Thoracic aorta (tissue), 2 donors: ENCODE measurements at places on chromosomes 4 and X. TPM values are rescaled to one million over a fixed set of nuclear protein-coding genes. Genes with fewer than 3 reads are reported as not detected.
A peak's percentile ranks its signal among the peaks of the same experiment; 100 is the strongest.

NEIL3 gene
- total RNA-seq = not detected

BANK1 gene
- 1.1 TPM for total RNA-seq

RASL11B gene
- 5.4 TPM for total RNA-seq

SLC16A2 gene
- 7.9 TPM for total RNA-seq

ATRX gene
- total RNA-seq = 177 TPM

CSAG2 gene
- not detected for total RNA-seq

SYN1 gene
- total RNA-seq = 0.85 TPM

SGMS2 gene
- 231 TPM for total RNA-seq

CT55 gene
- total RNA-seq = not detected

IRF2 gene
- 35.3 TPM for total RNA-seq

EDA2R gene
- 8.5 TPM for total RNA-seq

PPP1R2C gene
- not detected for total RNA-seq

MXRA5 gene
- 0.14 TPM for total RNA-seq

- no peaks in the 10 kb centered on the region for H3K27me3 ChIP-seq
- no peaks in the 10 kb centered on the region for H3K36me3 ChIP-seq
- DNase-seq = no peak
- no peak overlapping the region for H3K27ac ChIP-seq
- no peaks in the 10 kb centered on the region for H3K4me1 ChIP-seq
- H3K4me3 ChIP-seq = no peak overlapping the region
Measured at GRCh38 chr4:67685532-67685859, 15.5 kb downstream of the UBA6 start.

DNA sequence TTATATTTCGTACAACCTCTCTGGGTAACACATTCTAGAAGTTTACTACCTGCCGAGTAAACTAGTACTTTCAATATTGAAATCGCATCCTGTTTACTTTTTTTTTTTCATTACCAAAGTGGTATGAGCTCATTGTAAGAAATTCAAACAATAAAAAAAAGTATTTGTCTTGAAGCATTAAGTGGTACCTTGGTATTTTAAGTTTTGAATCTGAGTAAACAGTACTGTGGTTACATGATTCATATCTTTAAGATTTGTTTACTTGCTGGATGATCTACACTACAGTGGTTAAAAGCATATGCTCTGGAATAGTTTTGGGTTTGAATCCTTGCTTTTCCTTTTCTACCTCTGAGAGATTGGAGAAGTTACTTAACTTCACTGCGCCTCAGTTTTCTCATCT lies 3.8 kb upstream of the MMGT1 start:
- H3K36me3 ChIP-seq = no peaks in the 10 kb centered on the region
- H3K4me1 ChIP-seq = peaks cover 2% of the 10 kb centered on the region
- no peak overlapping the region for H3K4me3 ChIP-seq
- no peak overlapping the region for H3K27ac ChIP-seq
- no peaks in the 10 kb centered on the region for H3K27me3 ChIP-seq

- H3K36me3 ChIP-seq = no peaks in the 10 kb centered on the region
- H3K27me3 ChIP-seq = no peaks in the 10 kb centered on the region
- no peaks in the 10 kb centered on the region for H3K4me1 ChIP-seq
Measured at GRCh38 chr4:25658777-25659176, 3.1 kb downstream of the SLC34A2 start.

DNA sequence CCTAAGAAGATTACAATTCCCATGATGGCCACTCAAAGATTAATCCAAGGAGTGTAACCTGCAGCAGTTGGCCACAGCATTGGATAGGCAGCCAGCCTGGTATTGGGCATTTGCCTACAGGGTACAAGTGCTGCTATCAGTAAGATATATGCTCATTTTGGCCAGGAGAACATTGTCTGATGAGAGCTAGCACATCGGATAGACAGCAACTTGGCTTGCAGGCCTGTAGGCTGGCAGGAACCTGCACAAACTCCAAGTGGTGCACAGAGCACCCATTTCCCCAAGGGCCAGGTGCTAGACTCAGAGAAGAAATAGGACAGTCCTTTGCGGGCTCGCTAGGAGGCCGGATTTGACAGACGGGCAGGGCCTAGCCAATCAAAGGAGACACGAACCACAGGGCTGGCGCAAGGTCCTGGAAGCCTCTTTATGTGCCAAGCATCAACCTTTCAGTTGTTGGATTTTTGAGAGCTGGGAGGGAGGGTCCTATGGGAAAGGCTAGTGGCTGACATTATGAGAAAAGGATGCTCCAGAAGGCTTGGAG lies 11.7 kb upstream of the AP1AR start:
- H3K4me1 ChIP-seq = no peaks in the 10 kb centered on the region
- no peak overlapping the region for H3K27ac ChIP-seq
- H3K27me3 ChIP-seq = no peaks in the 10 kb centered on the region
- no peak overlapping the region for H3K4me3 ChIP-seq
- no peak for DNase-seq
- H3K36me3 ChIP-seq = no peaks in the 10 kb centered on the region

- H3K4me1 ChIP-seq = no peaks in the 10 kb centered on the region
- no peak overlapping the region for H3K4me3 ChIP-seq
- no peaks in the 10 kb centered on the region for H3K36me3 ChIP-seq
Measured at GRCh38 chr4:153183146-153183545, 21.1 kb upstream of the TRIM2 start.

- no peak for DNase-seq
- H3K27ac ChIP-seq = no peak overlapping the region
- no peaks in the 10 kb centered on the region for H3K27me3 ChIP-seq
- no peak overlapping the region for H3K4me3 ChIP-seq
- H3K36me3 ChIP-seq = no peaks in the 10 kb centered on the region
Measured at GRCh38 chr4:5213087-5213595, 161.9 kb downstream of the STK32B start.

- H3K36me3 ChIP-seq = no peaks in the 10 kb centered on the region
- no peak for DNase-seq
- H3K4me3 ChIP-seq = no peak overlapping the region
- H3K4me1 ChIP-seq = no peaks in the 10 kb centered on the region
- H3K27ac ChIP-seq = no peak overlapping the region
Measured at GRCh38 chr4:188942606-188943005, 803.4 kb downstream of the TRIML1 start.

DNA sequence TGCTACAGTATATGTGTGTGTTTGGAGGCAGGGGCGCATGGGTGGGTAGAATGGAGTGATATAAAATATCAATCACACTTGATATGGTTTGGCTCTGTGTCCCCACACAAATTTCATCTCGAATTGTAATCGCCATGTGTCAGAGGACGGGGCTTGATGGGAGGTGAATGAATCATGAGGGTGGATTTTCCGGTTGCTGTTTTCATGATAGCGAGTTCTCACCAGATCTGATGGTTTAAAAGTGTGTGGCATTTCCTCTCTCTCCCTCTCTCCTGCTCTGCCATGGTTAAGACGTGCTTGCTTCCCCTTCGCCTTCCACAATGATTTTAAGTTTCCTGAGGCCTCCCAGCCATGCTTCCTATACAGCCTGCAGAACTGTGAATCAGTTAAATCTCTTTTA lies 14.8 kb downstream of the SOWAHB start:
- H3K4me1 ChIP-seq = no peaks in the 10 kb centered on the region
- H3K36me3 ChIP-seq = no peaks in the 10 kb centered on the region
- no peaks in the 10 kb centered on the region for H3K27me3 ChIP-seq
- H3K4me3 ChIP-seq = no peak overlapping the region
- no peak for DNase-seq

GRCh38 chrX:139905051-139905450 lies 27.8 kb downstream of the ATP11C start:
- no peaks in the 10 kb centered on the region for H3K36me3 ChIP-seq
- no peak for DNase-seq
- no peak overlapping the region for H3K4me3 ChIP-seq
- no peak overlapping the region for H3K27ac ChIP-seq
- H3K4me1 ChIP-seq = no peaks in the 10 kb centered on the region

GRCh38 chrX:52217494-52218160 lies 32.9 kb downstream of the MAGED4 start:
- DNase-seq = no peak
- no peaks in the 10 kb centered on the region for H3K4me1 ChIP-seq
- no peaks in the 10 kb centered on the region for H3K27me3 ChIP-seq
- H3K36me3 ChIP-seq = no peaks in the 10 kb centered on the region

DNA sequence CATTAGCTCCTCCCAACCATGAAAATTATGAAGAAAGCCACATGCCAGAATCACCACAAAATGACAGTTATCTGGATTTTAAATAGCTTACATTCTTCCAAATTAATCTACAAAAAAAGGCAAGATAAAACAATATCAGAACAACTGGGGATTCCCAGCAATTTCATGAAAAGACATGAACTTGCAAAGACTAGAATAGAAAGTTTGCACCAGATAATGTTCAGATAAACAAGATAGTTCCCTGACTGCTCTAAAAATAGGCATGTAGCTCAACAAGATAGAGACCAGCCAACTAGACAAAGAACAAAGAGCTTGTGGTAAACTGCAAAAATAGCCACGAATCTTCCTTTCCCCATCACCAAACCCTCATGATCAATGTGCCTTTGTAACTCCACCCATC lies 30.3 kb upstream of the DDX53 start:
- no peak overlapping the region for H3K4me3 ChIP-seq
- no peaks in the 10 kb centered on the region for H3K4me1 ChIP-seq
- H3K27ac ChIP-seq = no peak overlapping the region
- no peak for DNase-seq

- H3K36me3 ChIP-seq = no peaks in the 10 kb centered on the region
- no peaks in the 10 kb centered on the region for H3K4me1 ChIP-seq
- DNase-seq = no peak
- no peak overlapping the region for H3K4me3 ChIP-seq
Measured at GRCh38 chrX:47843363-47843762, 6.7 kb downstream of the ZNF81 start.

DNA sequence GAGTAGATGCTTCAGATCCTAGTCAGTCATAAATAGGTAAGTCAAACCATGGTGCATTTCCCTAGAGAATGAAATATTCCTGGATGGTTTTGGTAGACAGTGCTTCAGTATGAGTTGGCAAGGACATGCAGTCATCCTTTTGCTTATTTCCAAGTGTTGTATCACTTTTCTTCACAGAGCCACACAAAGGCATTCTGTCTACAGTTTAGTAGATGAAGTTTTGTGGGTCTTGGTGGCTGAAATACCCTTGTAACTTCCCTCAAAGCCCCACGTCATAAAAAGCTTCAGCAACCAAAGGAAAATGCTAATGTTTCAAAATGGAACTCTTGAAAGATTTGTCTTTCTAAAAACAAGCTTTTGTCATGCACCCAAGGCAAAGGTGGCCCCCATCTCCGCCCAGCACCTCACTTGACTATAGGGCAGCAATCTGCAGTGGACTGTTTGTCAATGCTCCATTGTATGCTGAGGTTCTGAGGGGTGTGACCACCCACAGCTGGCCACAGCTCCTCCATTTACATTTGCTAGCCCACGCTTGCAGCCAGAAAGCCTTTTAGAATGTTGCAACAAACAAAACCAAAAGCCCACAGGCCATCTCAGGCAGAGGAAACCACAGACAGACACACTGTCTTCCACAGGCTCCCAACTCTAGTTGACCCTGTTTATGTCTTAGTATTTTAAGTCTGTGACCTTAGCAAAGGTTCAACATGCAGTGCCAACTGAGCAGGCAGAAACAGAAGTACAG lies 87.1 kb upstream of the FAM9C start:
- no peaks in the 10 kb centered on the region for H3K36me3 ChIP-seq
- H3K27ac ChIP-seq = no peak overlapping the region
- H3K4me3 ChIP-seq = no peak overlapping the region

DNA sequence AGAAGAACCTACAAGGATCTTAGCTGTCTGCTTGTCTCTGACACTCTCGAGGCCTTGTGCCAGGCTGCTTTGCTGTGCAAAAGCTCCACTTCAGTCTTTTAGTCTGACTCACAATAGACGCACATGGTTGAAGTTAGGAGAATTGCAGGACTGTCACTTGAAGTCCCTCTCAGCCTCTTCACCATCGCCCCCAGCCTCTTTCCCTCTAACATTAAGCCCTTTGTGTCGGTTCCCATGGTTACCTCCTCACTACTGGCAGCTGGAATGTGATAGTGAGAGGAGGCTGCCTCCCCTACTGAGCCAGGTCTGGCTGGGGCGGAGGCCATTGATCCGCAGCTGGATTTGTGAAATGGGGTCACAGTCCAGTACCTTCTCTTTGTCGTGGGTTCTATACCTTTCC lies 201.8 kb downstream of the SOWAHB start:
- H3K36me3 ChIP-seq = no peaks in the 10 kb centered on the region
- peak overlapping the region; percentile 25 for H3K27ac ChIP-seq
- no peak for DNase-seq
- H3K4me3 ChIP-seq = no peak overlapping the region
- no peaks in the 10 kb centered on the region for H3K27me3 ChIP-seq

GRCh38 chr4:70152088-70152487 lies 1.9 kb upstream of the PRR27 start:
- H3K36me3 ChIP-seq = no peaks in the 10 kb centered on the region
- no peak overlapping the region for H3K27ac ChIP-seq
- no peaks in the 10 kb centered on the region for H3K27me3 ChIP-seq

DNA sequence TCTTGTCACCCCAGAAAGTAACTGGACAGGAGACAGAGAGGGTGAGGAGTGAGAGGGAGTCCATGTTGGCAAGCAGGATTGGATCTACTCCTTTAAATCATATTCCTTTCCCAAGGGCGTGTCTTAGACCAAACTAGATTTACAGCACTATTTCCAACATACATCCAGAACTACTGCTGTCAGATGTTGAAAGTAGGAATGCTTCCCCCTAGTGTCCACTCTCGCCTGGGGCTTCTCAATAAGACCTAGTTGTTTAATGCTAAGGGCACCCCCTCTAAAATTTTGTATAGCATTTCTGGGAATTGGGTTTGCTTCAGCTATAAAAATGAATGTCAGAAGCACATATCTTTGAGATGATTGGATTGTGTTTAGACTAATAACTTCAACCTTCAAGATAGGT lies 13.3 kb downstream of the OFD1 start:
- no peak overlapping the region for H3K27ac ChIP-seq
- H3K36me3 ChIP-seq = no peaks in the 10 kb centered on the region
- no peaks in the 10 kb centered on the region for H3K27me3 ChIP-seq
- DNase-seq = no peak

GRCh38 chrX:26722666-26723428 lies 506.9 kb downstream of the MAGEB5 start:
- no peak overlapping the region for H3K27ac ChIP-seq
- no peaks in the 10 kb centered on the region for H3K4me1 ChIP-seq
- no peaks in the 10 kb centered on the region for H3K36me3 ChIP-seq
- H3K4me3 ChIP-seq = no peak overlapping the region
- no peak for DNase-seq
- H3K27me3 ChIP-seq = no peaks in the 10 kb centered on the region

DNA sequence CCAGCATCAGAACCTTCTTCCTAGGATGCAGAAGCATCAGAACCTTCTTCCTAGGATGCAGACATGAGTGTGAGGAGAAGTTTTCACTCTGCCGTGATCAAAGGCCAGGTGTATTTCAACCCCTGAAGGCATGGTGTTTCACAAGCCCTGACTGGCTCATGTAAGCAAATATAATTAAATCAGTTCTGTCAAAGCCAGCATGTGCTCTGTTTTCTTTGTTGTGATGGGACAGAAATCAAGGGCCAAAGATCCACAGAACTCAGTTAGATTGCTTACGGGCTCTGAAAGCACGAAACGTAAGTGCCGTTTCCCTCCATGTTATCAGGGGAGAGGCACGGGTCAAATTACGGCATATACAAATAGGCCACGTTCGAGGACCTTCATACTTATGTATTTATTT lies 32.0 kb upstream of the CLDN24 start:
- no peak for DNase-seq
- no peaks in the 10 kb centered on the region for H3K4me1 ChIP-seq
- no peak overlapping the region for H3K4me3 ChIP-seq
- no peaks in the 10 kb centered on the region for H3K27me3 ChIP-seq
- H3K36me3 ChIP-seq = no peaks in the 10 kb centered on the region
- H3K27ac ChIP-seq = no peak overlapping the region

- no peaks in the 10 kb centered on the region for H3K27me3 ChIP-seq
- no peaks in the 10 kb centered on the region for H3K36me3 ChIP-seq
- H3K27ac ChIP-seq = no peak overlapping the region
- DNase-seq = no peak
- peaks cover 8% of the 10 kb centered on the region for H3K4me1 ChIP-seq
Measured at GRCh38 chr4:165877286-165877685, 4.2 kb downstream of the TLL1 start.
